Gastroesophageal sphincter (tissue), 4 donors: ENCODE measurements at places on chromosomes 2 and 18.

GRCh38 chr2:46216213-46216612, 81.0 kb upstream of the EPAS1 start:
- ATAC-seq: no peak

DNA sequence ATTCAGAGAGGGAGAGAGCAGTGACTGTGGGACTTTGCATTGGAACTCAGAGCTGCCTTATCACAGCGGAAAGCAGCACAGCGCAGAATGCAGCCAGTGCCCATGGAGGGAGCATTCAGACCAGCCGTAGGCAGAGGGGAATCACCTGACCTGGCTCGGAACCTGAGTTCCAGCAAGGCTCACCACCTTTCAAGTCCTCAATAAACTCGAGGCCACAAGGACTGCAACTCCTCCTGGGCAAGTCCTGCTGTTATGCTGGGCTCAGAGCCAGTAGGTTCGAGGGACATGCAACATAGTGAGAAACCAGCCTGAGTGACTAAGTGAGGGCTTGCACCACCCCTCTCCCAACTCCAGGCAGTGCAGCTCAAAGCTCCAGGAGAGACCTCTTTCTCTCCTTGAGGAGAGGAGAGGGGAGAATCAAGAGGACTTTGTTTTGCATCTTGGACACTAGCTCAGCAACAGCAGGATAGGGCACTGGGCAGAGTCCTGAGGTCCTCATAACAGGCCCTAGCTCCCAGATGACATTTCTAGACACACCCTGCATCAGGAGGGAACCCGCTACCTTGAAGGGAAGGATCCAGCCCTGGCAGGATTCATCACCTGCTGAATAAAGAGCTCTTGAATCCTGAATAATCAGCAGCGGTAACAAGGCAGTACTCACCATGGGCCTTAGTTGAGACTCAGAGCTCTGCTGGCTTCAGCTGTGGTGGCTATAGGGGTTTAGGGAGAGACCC, 136.8 kb upstream of the OTOS start:
- no peak for ATAC-seq

DNA sequence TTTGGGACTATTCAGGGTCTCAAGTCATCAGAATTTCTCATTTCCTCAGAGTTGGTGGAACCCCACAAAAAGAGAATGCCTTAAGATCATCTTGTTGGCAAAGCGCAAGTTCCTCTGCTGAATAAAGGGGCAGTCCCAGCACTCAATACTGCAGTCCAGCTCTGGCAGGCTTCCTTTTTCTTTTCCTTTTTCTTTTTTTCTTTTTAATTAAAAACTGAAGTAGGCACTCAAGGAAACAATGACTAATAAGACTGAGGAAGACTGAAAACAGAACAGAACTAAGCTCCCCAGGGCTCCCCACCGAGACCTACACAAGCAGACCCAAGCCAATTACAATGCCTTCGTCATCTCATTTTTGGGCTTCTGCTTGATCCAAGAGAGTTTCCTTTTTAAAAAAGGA, 82.0 kb downstream of the STK39 start:
- ATAC-seq: no peak

- ATAC-seq: no peak
These were observed 36.2 kb downstream of the SPATS2L start for GRCh38 chr2:200342654-200343053.

GRCh38 chr2:11984316-11985158, 238.1 kb downstream of the LPIN1 start:
- ATAC-seq: no peak

- no peak for ATAC-seq
These were observed 357.4 kb upstream of the ACVR2A start for GRCh38 chr2:147487286-147487977.

GRCh38 chr2:196618661-196619060, 20.9 kb upstream of the CCDC150 start:
- ATAC-seq: no peak

GRCh38 chr2:104408266-104408665, 445.6 kb upstream of the POU3F3 start:
- no peak for ATAC-seq

DNA sequence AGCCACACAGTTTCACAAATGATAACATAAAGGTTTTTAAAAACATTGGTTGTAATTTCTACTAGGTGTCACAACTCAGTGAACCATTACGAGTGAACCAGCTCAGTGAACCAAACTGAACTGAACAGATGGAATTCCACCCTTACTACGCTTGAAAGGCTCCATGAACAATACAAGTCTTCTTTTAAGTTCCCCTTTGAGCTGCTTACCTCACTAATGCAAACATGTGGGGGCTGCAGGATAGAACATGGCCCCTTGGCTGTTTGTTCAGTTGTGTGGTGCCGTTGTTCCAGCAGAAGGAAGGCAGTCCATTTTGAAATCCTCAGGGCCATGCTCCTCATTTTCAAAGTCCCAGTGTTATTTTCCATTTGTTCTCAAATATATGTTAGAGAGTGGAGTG, 30.7 kb upstream of the KLHL14 start:
- no peak for ATAC-seq

GRCh38 chr18:37442477-37442876, 123.1 kb downstream of the CELF4 start:
- no peak for ATAC-seq

- ATAC-seq: no peak
These were observed 3.1 kb downstream of the SPOPL start for GRCh38 chr2:138504546-138505235.

- ATAC-seq: no peak
These were observed 523.5 kb downstream of the LRRTM4 start for GRCh38 chr2:76998704-76999103.

DNA sequence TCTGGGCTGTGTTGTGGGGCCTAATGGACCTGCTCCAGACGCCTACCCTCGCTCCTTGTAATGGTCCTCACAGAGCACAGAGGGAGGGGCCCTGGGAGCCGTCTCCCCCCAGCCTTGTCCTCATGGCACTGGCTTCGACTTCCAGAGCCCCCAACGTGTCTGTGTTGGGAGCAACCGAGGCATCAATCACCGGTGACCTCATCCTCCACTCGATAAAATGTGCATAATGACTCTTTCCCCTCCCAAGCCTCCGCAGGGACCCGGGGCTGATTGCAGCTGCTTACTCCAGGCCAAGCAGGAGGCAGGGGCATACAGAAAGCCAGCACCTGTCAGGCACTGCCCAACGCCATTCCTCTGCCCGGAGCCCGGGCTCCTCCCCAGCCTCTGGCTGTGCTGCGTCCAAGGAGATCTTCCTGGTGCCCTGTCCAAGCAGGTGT, 271.7 kb downstream of the NDUFA10 start:
- no peak for ATAC-seq

DNA sequence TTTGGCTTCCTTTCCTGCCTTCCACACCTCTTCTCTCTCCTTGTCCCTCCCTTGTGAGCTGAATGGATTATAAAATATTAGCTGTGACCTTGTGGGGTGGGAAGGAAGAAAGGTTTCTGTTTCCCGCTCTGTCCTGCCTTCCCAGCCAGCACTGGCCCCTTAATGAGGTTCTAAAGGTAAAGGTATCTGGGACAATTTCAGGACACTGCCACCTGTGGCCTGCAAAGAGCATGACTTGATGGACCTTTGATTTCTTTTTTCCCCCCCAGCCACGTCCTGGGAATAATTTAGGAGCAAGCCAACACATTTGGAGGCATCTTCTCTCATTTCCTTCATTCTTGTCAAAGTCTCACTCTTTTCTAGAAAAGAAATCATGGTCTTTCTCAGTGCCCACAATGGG, 246.7 kb upstream of the EPAS1 start:
- no peak for ATAC-seq

GRCh38 chr2:212213191-212213590, 325.4 kb downstream of the ERBB4 start:
- ATAC-seq: no peak
